SHP77 treated with DMSO at 0.1 percent for 48 hours (cell line): ENCODE measurements at places on chromosomes 12 and 14.

- no peak for DNase-seq
These were observed 14.3 kb downstream of the MAP3K12 start for GRCh38 chr12:53484686-53485575.

GRCh38 chr12:54026640-54027441 lies 1.4 kb upstream of the HOXC6 start:
- no peak for DNase-seq

DNA sequence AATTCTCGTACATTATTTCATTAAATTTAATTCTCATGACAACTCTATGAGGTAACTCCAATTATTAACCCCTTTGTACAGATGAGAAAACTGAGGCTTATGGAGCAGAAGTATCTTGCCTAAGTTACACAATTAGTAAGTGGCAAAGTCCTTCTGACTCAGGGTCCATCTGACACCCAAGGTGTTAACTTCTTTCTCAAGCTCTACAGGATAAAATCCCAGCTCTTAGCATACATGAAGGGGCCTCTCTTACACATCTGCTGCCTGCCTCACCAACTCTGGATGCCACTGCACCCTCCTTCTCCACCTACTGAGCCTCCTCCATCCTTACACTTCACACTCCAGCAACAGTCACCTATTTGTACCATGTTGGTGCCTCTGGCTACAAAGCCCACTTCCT lies 4.3 kb upstream of the KRT72 start:
- DNase-seq = no peak

- no peak for DNase-seq
These were observed 15.4 kb upstream of the HIGD1C start for GRCh38 chr12:50936821-50937530.

GRCh38 chr14:91417120-91417982 lies at the start of gene CCDC88C:
Gene CCDC88C, minus strand, starts transcription at chr14:91417820. Its CDS starts 130 bp downstream, at chr14:91417690.
- no peak for DNase-seq

- no peak for DNase-seq
These were observed 66.0 kb upstream of the TRAF3 start for GRCh38 chr14:102711207-102711606.
